ENCODE measurements at places on chromosomes 7 and 10.
A peak's percentile ranks its signal among the peaks of the same experiment; 100 is the strongest.

DNA sequence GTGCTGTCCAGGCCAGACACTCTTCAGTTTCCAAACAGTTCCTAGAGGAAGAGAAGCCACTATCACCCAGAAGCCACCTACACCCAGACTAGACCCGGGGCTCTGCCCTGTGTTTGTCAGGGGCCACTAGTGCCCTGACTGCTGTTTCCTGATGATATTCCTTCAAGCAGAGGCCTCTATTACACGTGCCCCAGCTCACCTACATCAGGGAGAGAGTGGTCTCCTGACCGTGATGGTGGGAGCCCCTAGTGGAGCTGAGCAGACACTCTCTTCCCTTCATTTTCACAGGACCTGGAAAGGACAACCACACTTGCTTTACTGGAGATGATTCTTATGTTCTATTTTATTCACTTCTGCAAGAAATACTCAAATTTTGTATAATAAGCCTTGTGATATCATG lies 9.2 kb downstream of the ZNF394 start:
- DNase-seq = no peak

- no peak for DNase-seq
Measured at GRCh38 chr7:7812112-7812511, 93.7 kb upstream of the RPA3 start.

GRCh38 chr7:85079434-85079833 lies 107.4 kb downstream of the SEMA3D start:
- no peak for DNase-seq

DNA sequence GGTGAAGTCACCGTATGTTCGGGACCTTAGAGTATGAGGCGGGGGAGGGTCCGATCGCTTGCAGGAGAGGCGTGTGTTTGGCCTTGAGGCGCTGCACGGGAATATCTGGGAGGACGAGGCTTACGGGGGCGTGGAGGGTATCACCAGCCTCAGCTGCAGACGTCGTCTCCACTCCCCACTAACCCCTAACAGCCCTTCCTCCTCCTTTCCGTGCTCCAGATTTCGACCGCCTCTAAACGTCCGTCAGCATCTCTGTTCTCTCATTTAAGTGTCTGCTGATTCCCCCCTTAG lies 23.5 kb upstream of the ZNF12 start:
- DNase-seq = no peak

GRCh38 chr7:44727158-44727936 lies 21.3 kb upstream of the ZMIZ2 start:
- DNase-seq = peak; percentile 69

GRCh38 chr7:128227271-128227670 lies 13.8 kb upstream of the LEP start:
- DNase-seq = no peak

GRCh38 chr10:84156768-84157167 lies 16.8 kb upstream of the GPR15LG start:
- DNase-seq = no peak

GRCh38 chr7:79060498-79060897 lies 393.0 kb downstream of the MAGI2 start:
- no peak for DNase-seq
